ENCODE measurements at places on chromosomes 11 and 22. TPM values are rescaled to one million over a fixed set of nuclear protein-coding genes. Genes with fewer than 3 reads are reported as not detected.

DNA sequence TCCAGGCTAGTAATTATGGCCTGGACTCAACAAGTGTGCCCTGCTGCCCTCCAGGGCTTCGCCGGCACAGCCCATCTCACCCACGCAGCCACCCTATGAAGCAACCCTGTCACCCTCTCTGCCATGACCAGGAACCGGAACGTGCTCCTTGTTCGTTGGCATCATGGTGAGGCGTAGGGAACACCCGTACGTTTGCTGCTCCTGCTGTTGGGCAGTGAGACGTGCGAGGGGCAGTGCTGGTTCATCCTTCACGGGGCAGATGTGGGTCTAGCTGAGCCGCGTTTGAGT lies 20.7 kb downstream of the NADSYN1 start:
- no peak for DNase-seq

DNA sequence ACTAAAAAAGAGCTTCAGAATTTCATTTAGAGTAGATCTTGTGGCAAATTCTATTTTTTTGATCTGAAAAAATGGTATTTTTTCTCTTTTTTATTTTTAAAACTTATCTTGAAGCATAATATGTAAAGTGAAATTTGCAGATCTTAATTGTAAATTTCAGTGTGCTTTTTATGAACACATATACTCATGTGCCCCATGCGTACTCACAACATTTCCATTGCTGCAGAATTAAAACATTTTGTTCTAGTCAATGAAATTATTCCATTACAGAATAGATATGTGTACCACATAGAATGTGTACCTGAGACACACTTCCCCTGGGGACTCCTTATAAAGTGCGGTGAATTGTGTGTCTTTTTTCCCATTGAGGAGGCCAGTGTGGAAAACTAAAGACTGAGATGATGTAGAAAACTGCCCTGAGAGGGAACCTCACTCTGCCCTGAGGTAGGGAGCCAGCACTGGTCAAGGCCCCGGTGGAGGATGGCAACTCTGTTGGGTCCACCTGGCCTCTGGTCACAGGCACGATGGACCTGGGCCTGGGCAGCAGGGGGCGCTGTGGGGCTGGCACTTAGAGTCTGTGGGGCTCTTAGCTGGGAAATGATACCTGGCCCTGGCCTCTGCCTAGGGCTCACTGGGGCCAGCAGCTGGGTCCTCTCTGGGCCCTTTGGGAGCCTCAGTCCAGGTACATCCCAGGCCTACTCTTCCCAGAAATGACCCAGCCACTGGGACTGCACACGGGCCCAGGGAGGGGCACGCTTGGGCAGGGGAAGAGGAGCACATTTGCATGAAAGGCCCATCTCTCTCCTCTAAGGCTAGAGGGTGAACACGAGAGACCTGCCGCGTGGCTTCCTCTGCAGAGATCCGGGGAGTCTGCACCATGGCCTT lies 77.9 kb upstream of the TOP3B start:
- DNase-seq = no peak

- no peak for DNase-seq
Measured at GRCh38 chr11:9982127-9982795, 311.8 kb downstream of the SBF2 start.

GRCh38 chr11:111456859-111457730 lies 55.1 kb downstream of the BTG4 start:
- no peak for DNase-seq

- DNase-seq = no peak
Measured at GRCh38 chr11:44993971-44994704, 43.5 kb upstream of the TP53I11 start.

DNA sequence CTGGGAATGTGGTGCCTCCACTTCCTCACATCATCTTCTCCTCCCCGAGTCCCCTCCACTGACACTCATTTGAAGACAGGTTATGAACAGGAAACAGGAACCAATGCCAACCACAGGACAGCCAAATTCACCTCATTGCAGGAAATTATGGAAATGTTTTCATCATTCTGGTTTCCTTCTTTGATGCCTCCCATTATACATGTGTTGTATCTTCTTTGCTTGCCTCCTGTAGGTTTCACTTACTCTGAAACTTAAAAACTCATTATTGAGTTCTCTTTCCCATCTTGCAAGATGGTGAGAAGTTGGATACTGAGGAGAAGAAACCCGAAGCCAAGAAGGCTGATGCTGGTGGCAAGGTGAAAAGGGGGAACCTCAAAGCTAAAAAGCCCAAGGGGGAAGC lies 108.5 kb downstream of the PHF21B start:
- peak; percentile 0 for DNase-seq

GRCh38 chr11:16049611-16050010 lies 306.7 kb downstream of the SOX6 start:
- DNase-seq = no peak

DNA sequence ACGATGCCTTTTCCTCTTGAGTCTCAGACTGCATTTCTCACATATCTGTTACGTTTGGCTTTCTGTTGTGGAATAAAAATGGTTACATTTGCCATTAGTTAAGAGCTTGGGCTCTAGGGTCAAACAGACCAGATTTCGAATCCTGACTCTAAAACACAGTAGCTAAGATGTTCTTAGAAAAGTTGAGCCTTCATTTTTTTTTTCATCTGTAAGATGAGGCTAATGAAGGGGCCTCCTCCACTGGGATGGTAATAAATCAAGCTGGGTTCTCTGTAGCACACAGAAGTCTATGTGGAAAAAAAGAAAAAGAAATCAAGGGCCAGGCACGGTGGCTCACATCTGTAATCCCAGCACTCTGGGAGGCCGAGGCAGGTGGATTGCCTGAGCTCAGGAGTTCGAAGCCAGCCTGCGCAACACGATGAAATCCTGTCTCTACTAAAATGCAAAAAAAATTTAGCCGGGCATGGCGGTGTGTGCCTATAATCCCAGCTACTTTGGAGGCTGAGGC lies 49.9 kb upstream of the CAPRIN1 start:
- DNase-seq = no peak

DNA sequence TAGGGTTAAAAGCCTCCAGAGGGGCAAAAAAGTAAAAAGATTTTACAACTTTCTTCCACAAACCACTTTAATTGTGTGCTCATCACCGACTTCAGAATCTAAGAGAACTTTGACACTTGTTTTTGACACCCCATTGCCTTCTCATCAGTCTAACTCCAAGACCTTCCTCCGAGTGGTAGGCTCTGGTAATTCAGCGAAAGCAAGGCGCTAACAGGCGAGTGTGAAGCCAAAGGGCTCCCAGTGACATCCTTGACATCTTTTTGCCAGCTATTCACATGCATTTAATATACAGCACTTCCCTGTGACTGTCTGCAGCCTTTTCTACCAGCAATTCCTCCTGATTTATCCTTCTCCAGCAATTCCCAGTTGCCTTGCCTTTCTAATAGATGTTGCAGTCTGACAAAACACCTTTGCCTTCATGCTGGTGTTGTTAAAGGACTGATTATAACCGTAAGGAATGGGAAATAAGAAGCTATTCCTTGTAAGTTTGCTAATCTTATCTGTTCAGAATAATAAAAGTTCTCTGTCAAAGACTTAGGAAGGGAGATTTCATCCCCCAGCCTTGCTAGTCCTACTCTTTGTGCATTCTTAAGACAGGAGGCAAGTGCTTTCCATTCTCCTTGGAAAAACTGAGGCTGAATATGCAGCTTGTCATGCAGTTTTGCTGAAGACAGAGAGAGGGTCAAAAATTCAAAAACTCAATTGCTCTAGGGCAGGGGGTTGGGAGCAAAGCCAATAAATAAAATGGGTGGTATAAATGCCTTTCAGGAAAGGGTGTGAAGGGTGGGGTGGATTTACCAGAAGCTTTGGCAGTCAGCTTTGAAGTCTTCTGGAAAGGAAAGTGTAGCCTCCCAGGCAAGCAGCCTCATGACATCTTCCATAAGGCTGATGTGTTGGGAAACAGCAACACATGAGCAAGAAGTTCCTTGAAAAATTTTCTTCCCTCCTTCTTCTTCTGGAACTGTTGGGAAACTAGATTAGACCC lies 39.1 kb downstream of the SNX19 start:
- DNase-seq = no peak

DNA sequence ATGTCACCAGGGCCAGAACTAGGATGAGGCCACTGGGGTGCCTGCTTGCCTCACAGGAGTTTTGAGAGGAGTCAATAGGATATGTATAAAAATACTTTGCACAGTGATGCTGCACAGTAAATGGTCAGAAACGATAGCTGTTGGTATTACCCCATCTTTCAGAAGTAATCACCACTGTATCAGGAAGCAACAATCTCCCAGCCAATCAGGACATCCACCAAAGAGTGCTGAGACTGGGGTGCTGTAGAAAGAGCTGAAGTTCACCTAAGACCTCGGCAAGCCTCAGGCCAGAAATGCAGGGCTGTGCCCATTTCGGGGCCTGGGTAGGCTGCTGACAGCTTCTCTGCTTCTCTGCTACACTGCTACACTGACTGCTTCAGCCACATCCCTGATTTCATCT lies 17.4 kb downstream of the LMO2 start:
- no peak for DNase-seq

Gene OR4D5
- not detected for total RNA-seq

Gene CYB5R2
- total RNA-seq = 4.0 TPM

Gene SYT9
- not detected for total RNA-seq

Gene C11orf87
- not detected for total RNA-seq

Gene KCNQ1OT1
- 0.35 TPM for total RNA-seq

All from renal cortical epithelial cell (primary cell).